Activated CD4-positive, alpha-beta T cell treated with anti-CD3 and anti-CD28 coated beads for 24 hours (primary cell): ENCODE measurements at places on chromosomes 3 and 15.

DNA sequence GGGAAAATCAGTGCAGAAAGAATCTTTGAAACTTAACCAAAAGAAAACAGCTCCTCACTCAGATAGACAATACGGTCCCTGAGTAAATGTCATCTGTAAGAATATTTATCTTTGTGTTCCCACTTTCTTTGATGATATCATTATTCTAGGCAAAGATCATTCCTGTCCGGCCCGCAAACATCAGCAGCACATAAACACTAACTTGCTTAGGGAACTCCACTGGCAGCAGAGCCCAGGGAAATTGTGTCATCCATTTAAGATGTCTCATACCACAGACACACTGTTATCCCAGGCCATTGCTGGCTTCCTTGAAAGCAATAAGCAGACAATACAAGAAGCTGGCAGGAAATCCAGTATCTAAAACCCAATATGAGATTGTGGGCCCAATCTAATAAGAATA is 20.1 kb upstream of the CD96 start:
- DNase-seq, result no peak

DNA sequence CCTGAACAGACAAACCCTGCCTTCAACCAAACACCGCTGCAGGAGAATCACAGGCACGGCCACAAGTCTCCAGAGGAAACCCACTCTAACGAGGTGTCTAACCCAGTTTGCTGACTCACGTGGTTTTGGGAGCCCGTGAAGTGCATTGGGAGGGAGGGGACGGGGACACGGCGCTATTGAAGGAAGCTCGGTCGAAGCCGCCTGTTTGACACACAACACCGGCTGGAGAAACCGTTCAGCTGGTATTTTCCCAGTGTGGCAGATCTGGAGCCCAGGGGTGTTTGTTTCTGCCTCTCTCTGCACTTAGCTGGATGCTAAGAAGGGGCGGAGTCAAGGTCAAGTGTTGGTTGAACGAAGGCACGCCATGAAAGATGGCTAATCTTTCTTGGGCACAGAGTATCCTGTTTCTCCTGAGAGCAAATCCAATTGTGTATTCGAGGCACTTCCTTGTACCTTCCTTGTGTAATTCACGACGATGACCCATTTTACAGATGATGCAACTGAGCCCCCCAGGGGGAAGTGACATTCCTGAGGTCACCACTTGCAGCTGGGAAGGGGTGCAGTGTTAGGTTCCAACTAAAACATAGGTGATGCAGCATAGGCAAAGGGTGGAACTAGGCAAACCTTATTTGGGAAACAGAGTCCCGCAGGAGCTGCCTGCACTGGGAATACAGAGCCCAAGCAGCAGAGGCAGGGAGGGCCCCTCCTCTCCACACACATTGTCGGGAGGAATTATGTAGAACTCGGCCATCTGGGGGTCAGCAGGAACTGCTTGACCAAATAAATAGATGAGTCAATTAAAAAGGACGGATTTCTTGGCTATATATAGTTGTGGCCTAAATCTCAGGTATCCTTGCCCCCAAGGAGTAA is 22.5 kb downstream of the SLC6A6 start:
- no peak for DNase-seq

DNA sequence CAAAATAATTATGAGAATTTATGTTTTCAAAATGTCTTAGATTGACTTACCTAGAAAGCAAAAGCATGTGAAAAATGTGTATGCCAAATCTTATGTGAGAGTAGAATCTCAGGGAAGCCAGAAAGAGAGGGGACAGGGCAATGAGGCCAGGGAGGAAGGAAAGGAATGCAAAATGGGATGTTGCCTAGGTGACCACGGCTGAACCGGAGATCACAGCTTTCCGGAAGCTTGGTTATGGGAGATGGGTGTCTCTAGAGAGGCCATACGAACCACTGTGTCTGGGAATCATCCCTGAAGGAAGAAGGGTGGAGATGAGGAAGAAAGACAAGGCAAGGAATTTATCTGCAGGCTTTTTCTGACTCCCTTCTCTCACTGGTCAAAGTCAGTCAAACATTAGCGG is 76.0 kb downstream of the SUCLG2 start:
- DNase-seq, result no peak

DNA sequence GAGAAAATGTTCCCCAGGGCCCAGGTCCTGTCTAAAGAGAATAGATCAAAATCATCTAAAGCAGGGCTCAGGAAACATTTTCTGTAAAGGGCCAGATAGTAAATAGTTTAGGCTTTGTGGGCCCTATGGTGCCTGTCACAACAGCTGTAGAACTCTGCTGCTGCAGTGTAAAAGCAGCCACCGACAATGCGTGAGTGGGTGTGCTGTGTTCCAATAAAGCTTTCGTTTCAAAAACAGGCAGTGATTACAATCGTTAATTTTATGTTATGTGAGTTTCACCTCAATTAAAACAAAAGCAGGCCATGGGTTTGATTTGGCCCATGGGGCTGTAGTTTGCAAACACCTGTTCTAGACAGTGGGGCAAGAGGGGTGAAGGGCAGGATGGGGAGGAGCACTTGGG is 12.5 kb upstream of the HEG1 start:
- no peak for DNase-seq

DNA sequence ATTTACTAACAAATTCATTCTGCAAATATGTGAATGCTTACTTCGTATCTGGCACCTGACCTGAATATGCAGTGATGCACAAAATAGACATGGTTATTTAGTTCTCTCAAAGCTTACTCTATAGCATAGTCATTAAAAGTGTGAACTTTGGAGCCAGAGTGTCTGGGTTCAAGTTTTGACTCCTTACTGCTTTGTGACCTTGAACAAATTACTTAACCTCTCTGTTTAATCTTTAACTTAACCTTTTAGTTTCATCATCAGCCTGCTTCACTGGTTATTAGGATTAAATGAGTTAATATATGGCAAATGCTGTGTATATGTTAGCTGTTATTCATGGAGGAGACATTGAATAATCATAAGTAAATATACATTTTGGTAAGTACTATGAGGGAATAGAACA is 12.1 kb upstream of the MGA start:
- DNase-seq, result no peak

DNA sequence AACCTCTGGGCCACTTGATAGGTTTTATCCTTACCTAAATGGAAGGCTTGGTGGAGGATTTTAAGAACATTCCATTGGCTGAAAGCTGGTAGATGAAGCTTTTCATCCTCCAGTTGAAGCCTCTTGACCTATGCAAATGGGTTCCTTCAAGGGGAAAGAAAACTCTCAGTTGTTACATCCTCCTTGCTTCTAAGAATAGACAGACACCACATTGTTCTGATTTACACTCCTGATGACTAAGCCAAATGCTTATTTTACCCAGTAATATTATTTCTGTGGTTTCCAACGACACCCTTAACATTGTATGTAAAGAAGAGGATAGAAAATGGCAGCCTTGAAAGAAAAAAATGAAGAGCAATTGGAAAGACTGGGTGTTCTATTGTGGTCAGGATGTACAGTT is 480.5 kb downstream of the OTOL1 start:
- no peak for DNase-seq

DNA sequence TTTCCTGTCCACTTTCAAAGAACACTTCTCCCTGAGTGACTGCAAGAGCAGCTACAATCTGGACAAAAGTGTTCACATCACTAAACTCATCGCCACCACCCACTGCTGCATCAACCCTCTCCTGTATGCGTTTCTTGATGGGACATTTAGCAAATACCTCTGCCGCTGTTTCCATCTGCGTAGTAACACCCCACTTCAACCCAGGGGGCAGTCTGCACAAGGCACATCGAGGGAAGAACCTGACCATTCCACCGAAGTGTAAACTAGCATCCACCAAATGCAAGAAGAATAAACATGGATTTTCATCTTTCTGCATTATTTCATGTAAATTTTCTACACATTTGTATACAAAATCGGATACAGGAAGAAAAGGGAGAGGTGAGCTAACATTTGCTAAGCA is 1.8 kb downstream of the CCRL2 start:
- no peak for DNase-seq

DNA sequence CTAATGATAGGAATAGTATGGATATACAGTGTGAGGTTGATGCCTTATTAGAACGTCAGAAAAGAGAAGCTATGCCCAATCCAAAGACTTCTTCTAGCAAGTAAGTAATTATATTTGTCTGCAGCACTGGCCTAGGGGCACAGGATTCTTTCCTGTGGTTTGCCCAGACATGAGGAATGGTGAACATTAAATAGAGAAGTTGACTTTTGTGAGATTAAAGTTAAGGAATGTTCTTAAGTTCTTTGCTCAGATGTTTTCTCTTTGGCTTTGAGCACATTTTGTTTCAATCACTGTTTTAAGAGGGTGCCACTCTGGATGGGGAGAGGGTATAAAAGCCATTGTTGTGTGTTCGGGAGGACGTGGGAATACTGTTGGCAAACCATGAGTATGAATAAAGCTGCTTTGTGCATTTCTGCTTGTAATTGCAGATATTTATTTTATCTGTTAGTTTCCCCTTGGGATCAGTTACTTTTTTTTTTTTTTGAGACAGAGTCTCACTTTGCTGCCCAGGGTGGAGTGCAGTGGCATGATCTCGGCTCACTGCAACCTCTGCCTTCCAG is 8.3 kb downstream of the KIF23 start:
- DNase-seq, result no peak
